ENCODE measurements at places on chromosomes 2 and 18.

- no peak for DNase-seq
These were observed 146.0 kb downstream of the VAPA start for GRCh38 chr18:10059610-10060468.

GRCh38 chr2:3449086-3449485 is 69.6 kb downstream of the TRAPPC12 start:
- DNase-seq = no peak

- DNase-seq = no peak
These were observed 160.8 kb upstream of the KYNU start for GRCh38 chr2:142716463-142717242.

- DNase-seq = no peak
These were observed 665.8 kb upstream of the ZEB2 start for GRCh38 chr2:145185696-145186095.

DNA sequence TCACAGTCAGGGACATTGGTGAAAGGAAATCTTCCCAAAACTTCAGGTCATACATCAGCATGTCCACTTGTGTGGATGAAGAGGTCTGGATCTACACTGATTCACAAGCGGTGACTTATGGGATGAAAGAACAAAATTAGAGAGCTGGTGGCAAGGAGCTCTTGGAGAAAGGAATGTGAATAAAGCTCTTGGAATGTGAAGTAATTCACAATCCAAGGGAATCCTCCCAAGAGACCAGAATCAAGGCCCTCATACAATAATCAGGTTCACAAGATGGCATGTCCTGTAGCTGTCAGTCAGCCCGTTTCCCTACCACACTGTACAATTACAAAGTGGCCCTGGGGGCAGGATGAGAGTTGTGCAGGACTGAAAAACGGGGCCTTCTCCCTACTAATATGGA is 96.2 kb downstream of the MRPS9 start:
- no peak for DNase-seq

- no peak for DNase-seq
These were observed 599.9 kb downstream of the RNF144A start for GRCh38 chr2:7517088-7517487.

GRCh38 chr2:242063436-242063835 is 193.9 kb downstream of the RTP5 start:
- no peak for DNase-seq

- no peak for DNase-seq
These were observed 355.2 kb downstream of the ZNF516 start for GRCh38 chr18:76139844-76140243.

DNA sequence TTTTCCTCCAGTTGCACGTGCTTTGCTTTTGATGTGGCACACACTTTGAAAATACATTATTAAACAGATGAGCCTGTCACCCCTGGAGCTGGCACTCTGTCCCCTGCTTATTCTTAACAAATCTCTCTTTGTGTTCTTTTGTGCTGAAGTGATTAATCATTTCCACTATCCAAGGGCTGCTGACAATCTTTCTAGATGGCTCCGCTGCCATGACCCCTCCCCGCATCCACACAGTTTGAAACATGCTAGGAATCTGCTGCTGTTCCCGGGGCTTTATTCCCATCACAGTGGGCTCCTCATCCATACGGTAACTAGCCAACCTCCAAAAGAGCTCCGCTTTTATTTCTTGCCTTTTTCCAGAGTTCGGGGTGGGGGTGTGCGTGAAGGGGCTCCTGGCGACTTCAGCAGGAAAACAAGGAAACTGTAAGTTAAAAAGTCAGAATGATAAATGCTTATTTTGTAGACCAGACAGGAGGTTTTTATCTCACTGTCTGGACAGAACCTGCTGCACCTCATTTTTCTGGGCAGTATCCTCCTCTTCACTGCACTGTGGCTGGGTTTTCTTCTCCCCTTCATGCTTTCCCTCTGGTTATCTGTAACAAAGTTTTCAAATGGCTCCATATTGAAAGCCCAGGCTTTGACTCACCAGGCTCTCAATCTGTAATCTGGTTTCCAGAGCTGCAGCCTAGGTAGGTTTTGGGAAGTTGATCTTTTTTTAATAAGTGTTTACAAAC is 319.7 kb downstream of the AFF3 start:
- DNase-seq = no peak

GRCh38 chr2:120772261-120772660 is 36.6 kb downstream of the GLI2 start:
- DNase-seq = no peak

DNA sequence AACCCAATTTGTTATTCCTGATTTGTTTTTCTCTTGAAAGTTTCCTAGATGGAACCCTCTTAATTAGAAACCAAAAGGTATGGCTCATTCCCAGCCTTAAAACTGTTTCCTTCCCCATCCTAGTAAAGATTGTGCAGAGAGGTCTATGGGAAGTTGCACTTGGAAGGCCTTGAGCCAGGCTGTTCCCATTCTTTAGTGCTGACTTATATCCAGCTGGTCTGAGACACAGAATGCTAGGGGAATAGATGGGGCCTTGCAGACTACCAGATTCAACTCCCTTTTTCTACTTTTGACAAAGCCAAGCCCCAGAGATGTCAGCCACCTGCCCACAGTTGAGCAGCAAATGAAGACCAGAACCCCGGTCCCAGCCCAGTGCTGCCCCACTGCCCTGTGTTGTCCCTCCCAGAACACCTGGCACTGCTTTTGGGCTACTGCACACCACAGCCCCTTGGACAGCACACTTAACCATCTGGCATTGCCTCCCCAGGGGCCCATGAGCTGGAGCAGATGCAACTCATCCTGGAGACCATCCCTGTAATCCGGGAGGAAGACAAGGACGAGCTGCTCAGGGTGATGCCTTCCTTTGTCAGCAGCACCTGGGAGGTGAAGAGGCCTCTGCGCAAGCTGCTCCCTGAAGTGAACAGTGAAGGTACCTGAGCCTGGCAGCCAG is 98.2 kb downstream of the MRO start:
- DNase-seq = no peak

- DNase-seq = no peak
These were observed 447.1 kb downstream of the TXNL1 start for GRCh38 chr18:56191334-56191733.

- DNase-seq = no peak
These were observed 963 bp downstream of the ERFE start for GRCh38 chr2:238159661-238160205.

- DNase-seq = no peak
These were observed 6.0 kb upstream of the CRYBA2 start for GRCh38 chr2:218999021-218999880.
